Small intestine (tissue), 16 donors: ENCODE measurements at places on chromosomes 7 and 10. TPM values are rescaled to one million over a fixed set of nuclear protein-coding genes. Genes with fewer than 3 reads are reported as not detected.

DNA sequence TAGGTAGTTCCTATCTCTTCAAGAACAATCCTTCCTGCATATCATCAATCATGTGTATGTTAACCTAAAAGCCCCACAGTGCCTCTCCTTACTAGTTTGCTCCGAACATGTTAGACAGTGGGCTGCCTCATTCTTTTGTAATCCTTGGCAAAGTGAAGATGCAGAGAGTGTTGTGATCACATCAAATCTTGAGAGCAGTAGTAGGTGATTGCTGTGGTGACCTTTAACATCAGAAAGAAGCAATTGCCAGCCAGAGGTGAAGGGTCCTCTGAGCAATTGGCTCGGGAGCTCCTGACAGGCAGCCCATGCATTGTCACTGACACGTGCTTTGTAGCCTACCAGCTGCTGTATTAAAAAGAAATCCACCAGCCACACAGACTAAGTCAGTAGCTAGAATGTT lies 19.6 kb upstream of the GSTK1 start:
- peak; percentile 39 for DNase-seq

DNA sequence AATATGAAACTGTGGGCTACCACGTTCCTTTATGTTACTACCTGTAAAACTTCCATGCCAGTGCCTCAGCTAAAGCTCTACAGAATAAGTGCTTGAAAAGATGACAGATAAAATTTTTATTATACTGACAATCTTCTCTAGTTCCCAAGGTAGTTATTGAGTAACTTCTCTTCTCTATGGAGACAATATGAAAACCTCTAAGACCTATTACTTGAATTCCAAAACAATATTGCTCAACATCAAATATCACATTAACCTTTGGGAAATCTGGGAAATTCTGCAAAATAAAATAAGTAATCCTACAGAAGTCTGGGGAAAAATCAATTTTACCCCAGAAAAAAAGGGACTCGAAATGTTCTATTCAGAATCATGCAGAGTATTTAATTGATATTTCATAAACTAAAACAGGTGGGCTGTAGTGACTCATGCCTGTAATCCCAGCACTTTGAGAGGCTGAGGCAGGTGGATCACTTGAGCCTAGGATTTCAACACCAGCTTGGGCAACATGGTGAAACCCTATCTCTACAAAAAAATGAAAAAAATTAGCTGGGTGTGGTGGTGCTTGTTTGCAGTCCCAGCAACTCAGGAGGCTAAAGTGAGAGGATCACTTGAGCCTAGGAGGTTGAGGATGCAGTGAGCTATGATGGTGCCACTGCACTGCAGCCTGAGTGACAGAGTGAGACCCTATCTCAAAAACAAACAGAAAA lies 23.8 kb upstream of the ANK3 start:
- no peak for DNase-seq

GRCh38 chr10:47082055-47082784 lies 171.0 kb downstream of the PTPN20 start:
- DNase-seq = no peak

DNA sequence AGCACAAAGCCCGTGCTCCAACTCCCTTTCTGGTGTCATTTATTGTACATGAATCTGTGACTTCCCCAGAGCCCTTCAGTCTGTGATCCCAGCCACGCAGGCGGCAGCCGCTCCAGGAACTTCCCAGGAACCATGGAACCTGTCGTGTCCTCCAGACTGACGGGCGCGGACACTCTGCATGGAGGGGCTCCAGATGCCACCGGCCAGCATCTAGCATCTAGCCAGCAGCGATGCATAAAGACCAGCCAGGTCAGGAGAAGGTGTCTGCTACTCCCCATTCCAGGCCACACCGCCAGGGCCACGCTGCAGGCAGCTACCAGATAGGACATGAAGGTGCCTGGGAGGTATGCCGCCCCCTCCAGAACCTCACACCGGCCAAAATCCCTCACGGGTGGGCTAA lies 77.4 kb downstream of the PRKAG2 start:
- no peak for DNase-seq

DNA sequence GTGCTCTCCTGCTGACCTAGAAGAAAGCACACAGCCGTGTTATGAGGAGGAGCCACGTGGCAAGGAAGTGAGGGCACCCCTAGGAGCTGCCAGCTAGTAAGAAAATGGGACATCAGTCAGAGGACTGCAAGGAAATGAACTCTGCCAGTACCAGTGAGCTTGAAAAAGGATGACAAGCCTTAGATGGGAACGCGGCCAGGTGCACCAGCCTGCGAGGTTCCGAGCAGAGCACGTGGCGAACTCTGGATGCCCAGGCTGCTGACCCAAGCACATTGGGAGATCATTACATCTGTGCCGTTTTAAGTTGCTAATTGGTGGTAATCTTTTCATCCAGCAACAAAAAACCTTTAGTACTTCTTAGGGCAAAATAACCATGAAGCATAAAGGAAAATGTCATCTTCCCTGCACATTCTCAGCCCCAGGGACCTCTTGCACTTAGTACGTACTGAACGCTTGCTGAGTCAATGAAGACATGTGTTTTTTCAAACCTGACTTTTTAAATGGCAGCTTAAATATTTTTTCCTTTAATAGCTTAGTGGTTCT lies 69.4 kb downstream of the AMZ1 start:
- DNase-seq = no peak

- no peak for DNase-seq
Measured at GRCh38 chr7:31160941-31161340, 108.8 kb downstream of the ADCYAP1R1 start.

DNA sequence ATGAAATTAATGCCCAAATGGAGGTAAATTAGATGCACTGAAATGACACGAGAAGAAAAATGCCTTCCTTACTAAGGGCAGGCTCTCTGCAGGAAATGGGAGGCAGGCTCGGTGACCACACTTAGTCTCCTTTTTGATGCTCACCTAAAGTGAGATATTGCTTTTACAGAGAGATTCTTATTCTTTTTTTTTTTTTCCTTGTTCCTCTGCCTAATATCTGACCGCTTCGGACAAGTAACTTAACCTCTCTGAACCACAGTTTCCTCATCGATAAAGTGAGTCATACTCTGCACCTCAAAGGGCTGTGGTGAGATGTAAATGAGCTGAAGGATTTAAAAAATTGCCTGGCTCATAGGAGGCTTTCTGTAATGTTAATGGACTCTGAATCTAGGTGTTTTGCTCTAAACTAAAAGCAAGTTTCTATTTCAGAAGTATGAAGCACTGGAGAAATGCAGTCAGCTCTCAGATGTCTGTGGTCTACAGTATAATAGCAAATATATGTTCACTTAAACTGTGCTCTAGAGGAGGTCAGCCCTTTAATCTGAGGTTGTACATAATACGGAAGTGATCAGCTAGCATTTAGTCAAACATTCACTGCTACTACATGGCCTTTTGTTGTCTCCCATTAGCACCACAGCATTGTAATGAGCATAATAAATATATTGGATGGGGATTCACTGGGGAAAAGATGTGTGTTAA lies 23.2 kb downstream of the NKX2-3 start:
- DNase-seq = no peak

DNA sequence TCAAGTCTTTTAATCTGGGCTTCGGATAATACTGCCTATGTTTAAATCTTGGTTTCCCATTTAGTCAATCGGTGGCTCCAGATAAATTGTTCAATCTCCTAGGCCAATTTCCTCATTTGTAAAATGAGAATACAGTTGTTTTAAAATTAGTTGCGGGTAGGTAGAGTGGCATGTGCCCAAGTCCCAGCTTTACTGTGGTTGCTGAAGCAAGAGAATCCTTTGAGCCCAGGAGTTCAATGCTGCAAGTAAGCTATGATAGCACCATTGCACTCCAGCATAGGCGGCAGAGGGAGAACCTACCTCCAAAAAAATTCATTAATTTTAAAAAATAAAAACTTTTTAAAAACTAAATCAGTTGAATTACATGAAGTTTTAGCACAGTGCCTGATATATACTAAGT lies 7.3 kb downstream of the RNF216 start:
- DNase-seq = no peak

GRCh38 chr7:82760831-82761230 lies 317.3 kb upstream of the CACNA2D1 start:
- no peak for DNase-seq

GRCh38 chr10:114473776-114474175 lies 69.5 kb upstream of the AFAP1L2 start:
- DNase-seq = no peak

- no peak for DNase-seq
Measured at GRCh38 chr7:2614631-2615330, 17.0 kb upstream of the TTYH3 start.

GRCh38 chr7:152054367-152055230 lies 29.1 kb downstream of the GALNT11 start:
- peak; percentile 6 for DNase-seq

- no peak for DNase-seq
Measured at GRCh38 chr7:139830782-139831501, 1.9 kb downstream of the TBXAS1 start.

DNA sequence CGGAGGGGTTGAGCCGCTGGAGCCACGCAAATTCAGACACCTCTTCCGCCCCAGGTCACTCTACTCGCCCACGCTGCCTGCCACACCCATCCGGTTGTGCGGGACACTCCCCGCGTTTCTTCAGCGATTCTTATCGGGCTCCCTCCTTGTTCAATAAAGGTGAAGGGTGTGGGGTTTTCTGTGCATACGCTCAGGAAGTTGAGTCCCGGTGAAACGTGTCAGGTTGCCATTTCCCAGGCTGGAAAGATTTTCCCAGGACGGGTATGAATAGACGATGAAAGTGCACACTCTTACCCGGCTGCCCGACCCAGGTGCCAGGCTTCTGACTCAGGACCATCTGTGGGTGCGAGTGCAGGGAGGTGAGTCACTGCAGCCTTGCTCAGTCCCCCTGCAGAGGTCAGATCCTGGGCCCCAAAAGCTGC lies 22.0 kb downstream of the KLF6 start:
- no peak for DNase-seq

GRCh38 chr10:105759669-105760068 lies 1118.6 kb downstream of the SORCS3 start:
- DNase-seq = no peak

GRCh38 chr7:135645296-135645904 lies 16.9 kb upstream of the STMP1 start:
- peak; percentile 38 for DNase-seq

- no peak for DNase-seq
Measured at GRCh38 chr10:86258499-86258898, 108.1 kb downstream of the GRID1 start.

- no peak for DNase-seq
Measured at GRCh38 chr7:80885757-80886156, 33.1 kb downstream of the SEMA3C start.

GRCh38 chr10:29268011-29268410 lies 20.9 kb upstream of the LYZL1 start:
- DNase-seq = no peak

- DNase-seq = no peak
Measured at GRCh38 chr10:35316218-35316967, 19.9 kb upstream of the CCNY start.

DNA sequence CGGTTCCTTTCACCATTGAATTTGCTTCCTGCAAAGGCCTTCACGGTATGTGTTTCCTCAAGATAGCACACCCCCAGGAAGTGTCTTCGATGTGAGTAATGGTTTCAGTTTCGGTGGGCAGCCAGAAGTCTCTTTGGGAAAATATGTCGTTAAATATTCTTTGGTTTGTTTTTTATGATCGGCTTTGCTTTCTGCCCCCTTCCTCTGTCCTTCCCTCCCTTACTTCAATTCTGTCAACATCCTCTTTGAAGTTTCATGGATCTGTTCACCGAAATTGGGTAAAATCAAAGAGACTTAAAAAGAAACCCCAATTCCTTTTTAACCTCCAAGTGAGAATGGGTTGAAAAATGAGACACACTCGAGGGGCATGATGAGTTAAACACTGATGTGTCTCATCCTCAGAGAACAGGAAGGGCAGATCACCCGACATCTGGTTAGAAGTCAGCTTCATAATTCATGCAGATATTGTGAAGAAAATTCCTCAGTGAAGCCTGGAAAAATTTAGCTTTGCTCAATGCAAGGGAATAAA lies 170.8 kb upstream of the HABP2 start:
- DNase-seq = peak; percentile 35

- no peak for DNase-seq
Measured at GRCh38 chr10:13717571-13717935, 130.8 kb downstream of the PRPF18 start.

- peak; percentile 32 for DNase-seq
Measured at GRCh38 chr7:94514140-94514889, 4.7 kb downstream of the CASD1 start.

- DNase-seq = no peak
Measured at GRCh38 chr10:114367351-114368056, 36.8 kb downstream of the AFAP1L2 start.

GNB2 gene
- 180 TPM for polyA plus RNA-seq

FGF8 gene
- not detected for polyA plus RNA-seq

CYP3A5 gene
- 63.7 TPM for polyA plus RNA-seq

TBRG4 gene
- 70.7 TPM for polyA plus RNA-seq

HMX3 gene
- polyA plus RNA-seq = not detected

HOXA1 gene
- 0.49 TPM for polyA plus RNA-seq

AMPH gene
- 0.54 TPM for polyA plus RNA-seq
